Endothelial cell of umbilical vein (primary cell): ENCODE measurements at places on chromosomes 13 and 19.
A peak's percentile ranks its signal among the peaks of the same experiment; 100 is the strongest.

DNA sequence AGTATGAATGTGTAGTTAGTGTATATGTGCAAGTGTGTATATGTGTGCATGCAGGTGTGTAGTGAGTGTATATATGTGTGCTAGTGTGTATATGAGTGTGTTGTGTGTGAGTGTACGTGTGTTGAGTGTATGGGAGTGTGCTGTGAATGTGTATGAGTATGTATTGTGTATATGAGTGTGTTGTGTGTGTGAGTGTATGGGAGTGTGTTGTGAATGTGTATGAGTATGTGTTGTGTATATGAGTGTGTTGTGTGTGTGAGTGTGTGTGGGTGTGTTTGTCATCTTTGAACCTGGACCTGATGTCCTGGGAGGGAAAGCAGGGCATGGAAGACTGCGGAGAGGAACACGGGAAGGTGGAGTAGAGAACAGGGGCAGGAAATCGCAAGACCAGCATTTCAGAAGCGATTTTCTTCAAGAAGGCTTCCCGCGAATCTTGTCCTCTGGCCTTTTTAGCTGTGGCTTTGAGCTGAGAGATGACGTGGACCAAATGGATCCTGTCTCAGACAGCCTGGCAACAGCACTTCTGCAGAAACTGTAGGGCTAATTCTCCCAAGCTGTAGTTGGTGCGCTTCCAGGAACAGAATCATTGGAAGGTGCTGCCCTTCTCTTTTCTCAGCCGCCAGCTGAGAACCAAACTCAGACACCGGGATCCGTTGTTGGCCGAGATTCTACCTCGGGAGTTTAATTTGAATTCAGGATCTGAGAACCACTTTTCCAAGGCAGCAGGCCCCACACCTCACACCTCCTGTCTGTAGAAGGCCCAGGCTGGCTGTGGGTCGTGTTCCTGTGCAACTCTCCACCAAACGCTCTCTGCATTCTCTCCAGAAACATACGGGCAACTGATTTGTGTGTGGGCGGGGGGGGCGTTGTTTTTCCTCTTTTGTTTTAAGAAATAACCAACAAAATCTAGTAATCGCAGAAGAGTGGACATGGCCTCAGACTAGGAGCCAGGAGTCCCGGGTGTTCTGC, 94.7 kb upstream of the RAP2A start:
- no peak overlapping the region for H3K4me3 ChIP-seq
- no peak for DNase-seq
- no peak overlapping the region for H3K27ac ChIP-seq
- peaks cover 16% of the 10 kb centered on the region for H3K4me1 ChIP-seq
- no peaks in the 10 kb centered on the region for H3K27me3 ChIP-seq

DNA sequence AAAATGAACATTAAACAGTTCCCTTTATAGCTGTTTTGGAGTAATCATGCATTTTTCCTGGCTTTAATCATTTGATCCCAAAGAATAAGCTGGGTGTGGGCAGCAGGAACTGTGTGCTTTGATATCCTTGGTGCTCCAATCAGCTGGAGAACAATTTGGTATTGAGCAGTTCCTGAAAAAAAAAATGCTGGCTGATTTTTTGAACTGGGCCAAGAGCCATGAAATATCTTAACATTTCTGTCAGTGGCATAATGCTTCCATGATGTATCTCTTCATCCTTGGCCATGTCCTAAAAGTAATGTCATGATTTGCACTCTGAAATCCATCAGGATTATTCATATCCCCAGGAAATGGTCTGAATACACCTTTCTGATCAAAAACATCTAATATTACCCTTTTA, 134.7 kb downstream of the LHFPL6 start:
- no peaks in the 10 kb centered on the region for H3K27me3 ChIP-seq
- H3K4me1 ChIP-seq: peaks cover 5% of the 10 kb centered on the region
- H3K4me3 ChIP-seq: no peak overlapping the region
- DNase-seq: no peak
- no peaks in the 10 kb centered on the region for H3K36me3 ChIP-seq
- no peak overlapping the region for H3K27ac ChIP-seq

- peaks cover 16% of the 10 kb centered on the region for H3K4me1 ChIP-seq
- H3K4me3 ChIP-seq: no peak overlapping the region
- H3K27ac ChIP-seq: no peak overlapping the region
- H3K27me3 ChIP-seq: no peaks in the 10 kb centered on the region
- no peaks in the 10 kb centered on the region for H3K36me3 ChIP-seq
Measured at GRCh38 chr19:43773725-43774102, 7.1 kb downstream of the KCNN4 start.

DNA sequence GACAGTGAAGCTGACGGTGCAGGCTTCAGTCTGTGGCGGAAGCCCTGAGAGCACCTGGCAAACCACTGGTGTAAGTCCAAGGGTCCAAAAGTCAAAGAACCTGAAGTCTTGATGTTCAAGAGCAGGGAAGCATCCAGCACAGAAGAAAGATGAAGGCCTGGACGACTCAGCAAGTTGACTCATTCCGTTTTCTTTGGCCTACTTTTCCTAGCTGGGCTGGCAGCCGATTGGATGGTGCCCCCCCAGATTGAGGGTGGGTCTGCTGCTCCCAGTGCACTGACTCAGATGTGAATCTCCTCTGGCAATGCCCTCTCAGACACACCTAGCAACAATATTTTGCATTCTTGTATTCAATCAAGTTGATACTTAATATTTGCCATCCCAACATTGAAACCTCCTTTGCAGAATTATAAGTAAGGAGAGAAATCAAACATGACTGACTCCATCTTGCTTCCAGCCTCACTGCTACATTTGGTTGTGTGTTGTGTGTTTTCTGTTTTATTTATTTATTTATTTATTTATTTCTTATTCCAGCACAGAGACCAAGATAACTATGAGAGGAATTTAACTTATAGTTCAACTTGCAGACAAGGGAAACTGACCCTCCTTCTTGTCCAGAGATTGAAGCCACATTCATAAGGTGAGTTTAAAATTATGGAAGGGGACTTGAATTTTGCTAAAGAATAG, 32.8 kb downstream of the IGFL2 start:
- H3K4me1 ChIP-seq: no peaks in the 10 kb centered on the region
- DNase-seq: peak; percentile 20
- no peak overlapping the region for H3K27ac ChIP-seq
- H3K27me3 ChIP-seq: peaks cover 6% of the 10 kb centered on the region
- H3K4me3 ChIP-seq: no peak overlapping the region

DNA sequence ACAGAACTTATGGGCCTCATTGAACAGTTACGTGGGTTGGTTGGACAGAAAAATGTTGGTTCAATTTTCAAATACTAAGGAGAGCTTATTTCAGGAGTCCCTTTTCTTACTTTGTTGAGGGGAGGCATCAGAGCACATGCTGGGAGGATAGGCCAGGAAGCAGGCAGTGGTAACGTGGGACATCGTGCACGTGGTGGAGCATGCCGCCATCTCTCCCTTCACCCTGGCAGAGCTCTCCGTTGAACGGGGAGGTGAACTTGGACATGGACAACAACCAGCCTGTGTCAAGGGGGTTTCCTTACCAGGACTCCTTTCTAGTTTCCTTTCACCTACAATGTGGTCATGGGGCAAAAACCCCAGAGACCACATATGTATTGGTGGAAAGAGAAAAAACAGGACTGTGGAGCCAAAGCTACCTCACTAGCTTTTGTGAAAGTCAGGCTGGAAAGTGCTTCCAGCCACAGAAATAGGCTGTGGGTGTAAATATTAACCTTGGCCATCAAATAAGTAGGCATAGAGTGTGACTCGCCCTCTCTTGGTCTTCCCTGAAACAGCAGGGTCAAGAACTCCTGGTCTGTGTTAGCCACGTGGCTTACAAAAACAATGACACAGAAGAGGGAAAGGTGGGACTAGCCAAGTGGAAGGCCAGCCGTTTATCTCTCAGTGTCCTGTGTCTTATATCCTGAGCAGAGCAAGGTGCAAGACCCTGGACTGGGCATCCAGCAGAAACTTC, 14.4 kb downstream of the MICOS13 start:
- no peak overlapping the region for H3K27ac ChIP-seq
- H3K4me1 ChIP-seq: no peaks in the 10 kb centered on the region
- no peak overlapping the region for H3K4me3 ChIP-seq
- H3K27me3 ChIP-seq: no peaks in the 10 kb centered on the region

- peak overlapping the region; percentile 46 for H3K4me3 ChIP-seq
- DNase-seq: no peak
- H3K27me3 ChIP-seq: peaks cover 5% of the 10 kb centered on the region
- H3K4me1 ChIP-seq: peaks cover 8% of the 10 kb centered on the region
Measured at GRCh38 chr19:29845574-29846176, 33.9 kb downstream of the CCNE1 start.
